Stimulated activated CD4-positive, alpha-beta T cell treated with anti-CD3 and anti-CD28 coated beads, Interleukin-1b, Interleukin-23, amount 100 ng/mL, for 24 hours (primary cell): ENCODE measurements at places on chromosomes 7 and 10.

GRCh38 chr10:34811126-34811967 is 3.7 kb downstream of the PARD3 start:
- no peak for DNase-seq

DNA sequence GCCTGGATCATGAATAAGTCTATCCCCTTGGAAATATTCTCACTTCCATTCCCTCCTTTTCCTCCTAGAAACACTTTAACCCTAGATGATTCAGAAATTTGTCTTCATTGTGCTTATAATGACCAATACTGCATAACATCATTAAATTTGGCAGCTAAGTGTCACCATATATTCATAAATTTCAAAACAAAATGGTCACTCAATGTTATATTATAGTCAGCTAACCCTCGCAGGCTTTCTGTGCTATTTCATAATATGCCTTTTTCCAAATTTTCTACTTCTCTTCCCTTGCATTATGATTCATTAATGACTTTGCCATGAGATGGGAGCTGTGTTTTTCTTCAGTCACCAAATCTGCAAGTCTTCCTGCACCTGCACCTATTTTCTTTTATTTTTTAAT is 308.3 kb upstream of the AKR1E2 start:
- DNase-seq, result no peak

- no peak for DNase-seq
These were observed 17.1 kb downstream of the LANCL2 start for GRCh38 chr7:55382251-55382650.

DNA sequence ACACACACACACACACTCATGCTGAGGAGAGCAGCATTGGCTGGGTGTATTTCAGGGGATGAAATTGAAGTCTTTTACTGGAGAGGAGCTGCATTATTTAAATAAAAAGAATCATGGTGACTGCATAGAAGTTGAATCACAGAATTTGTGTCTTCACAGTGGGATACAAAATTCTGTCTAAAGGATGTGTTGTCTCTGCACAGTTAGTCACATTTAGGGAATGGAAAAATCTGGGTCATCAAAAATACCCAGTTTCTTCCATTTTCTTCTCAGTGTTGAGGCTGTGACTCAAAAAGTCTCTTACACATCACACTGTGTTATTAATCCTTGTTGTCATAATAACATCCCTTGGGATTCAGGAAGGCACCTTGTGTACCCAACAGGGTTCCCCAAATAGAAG is 10.9 kb downstream of the PAPSS2 start:
- no peak for DNase-seq

DNA sequence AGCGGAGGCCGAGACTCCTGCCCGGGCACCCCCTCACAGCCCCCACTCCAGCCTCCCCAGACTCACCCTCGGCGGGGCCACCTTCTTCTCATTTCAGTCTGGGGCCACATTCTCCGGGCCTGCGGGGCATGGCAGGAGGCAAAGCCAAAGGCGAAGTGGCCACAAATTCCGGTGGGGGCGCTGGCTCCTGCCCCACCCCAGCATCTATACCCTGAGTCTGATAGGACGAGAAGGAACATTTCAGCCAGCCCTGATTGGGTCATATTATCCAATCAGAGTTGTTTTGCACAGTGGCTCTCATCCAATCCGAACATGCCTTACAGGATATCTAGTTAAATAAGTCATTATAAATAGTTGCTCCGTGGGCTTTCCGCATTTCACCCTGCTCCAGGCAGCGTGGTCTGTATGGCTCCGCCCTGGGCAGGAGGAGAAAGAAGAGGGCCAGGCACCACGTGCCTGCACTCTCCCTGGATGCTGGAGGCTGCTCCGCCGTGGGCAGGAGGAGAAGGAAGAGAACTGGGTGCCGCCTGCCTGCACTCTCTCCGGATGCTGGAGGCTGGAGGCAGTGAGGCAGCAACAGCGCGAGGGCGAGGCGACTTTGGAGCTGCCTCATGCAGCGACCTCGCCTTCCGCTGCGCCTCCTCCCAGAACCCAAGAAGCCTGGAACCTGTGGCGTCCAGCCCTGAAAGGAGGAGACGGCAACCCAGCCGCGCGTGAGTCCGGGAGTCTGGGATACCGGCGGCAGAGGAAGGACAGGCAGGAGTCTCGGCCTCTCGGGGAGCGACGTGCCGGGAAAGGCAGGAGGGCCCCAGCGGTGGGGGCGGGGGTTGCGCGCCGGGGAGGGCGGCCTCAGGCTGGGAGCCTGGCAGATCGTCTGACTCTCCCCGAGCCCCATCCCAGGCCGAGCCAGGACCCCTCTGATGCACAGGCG is 162.9 kb downstream of the ZNF33B start:
- DNase-seq, result no peak

GRCh38 chr10:119360181-119360921 is 153.0 kb downstream of the GRK5 start:
- DNase-seq, result no peak

DNA sequence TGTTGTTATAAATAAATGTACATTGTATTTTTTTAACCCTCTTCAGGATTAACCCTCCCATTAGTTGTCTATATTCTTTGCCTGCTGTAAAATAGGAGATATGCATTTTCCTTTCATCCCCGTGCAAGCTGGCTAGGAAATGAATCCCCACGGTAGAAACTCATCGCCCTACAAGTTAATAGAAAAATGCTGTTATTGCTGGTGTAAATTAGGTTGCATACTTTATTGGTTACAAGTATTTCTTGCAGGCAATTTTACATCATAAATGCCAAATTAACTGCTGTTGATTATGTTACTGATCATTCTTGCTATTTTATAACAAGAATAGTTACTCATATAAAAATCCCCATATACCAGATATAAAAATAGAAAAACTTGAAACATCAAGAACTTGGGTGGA is 454.2 kb upstream of the KLF6 start:
- DNase-seq, result no peak
